ENCODE measurements at places on chromosomes 7 and 10. TPM values are rescaled to one million over a fixed set of nuclear protein-coding genes. Genes with fewer than 3 reads are reported as not detected.

- no peaks in the 10 kb centered on the region for H3K36me3 ChIP-seq
- no peak for DNase-seq
- H3K4me3 ChIP-seq, result no peak overlapping the region
- no peak overlapping the region for H3K27ac ChIP-seq
- H3K4me1 ChIP-seq, result no peaks in the 10 kb centered on the region
Measured at GRCh38 chr10:55019439-55019838, 218.4 kb upstream of the PCDH15 start.

The MPP7 gene
- total RNA-seq, result 17.5 TPM

- no peak overlapping the region for H3K27ac ChIP-seq
- peaks cover 2% of the 10 kb centered on the region for H3K4me1 ChIP-seq
- no peak overlapping the region for H3K4me3 ChIP-seq
- DNase-seq, result no peak
Measured at GRCh38 chr7:118420888-118421287, 196.4 kb downstream of the ANKRD7 start.

The CFAP69 gene
- total RNA-seq, result 12.0 TPM

The MYH16 gene
- total RNA-seq, result not detected

DNA sequence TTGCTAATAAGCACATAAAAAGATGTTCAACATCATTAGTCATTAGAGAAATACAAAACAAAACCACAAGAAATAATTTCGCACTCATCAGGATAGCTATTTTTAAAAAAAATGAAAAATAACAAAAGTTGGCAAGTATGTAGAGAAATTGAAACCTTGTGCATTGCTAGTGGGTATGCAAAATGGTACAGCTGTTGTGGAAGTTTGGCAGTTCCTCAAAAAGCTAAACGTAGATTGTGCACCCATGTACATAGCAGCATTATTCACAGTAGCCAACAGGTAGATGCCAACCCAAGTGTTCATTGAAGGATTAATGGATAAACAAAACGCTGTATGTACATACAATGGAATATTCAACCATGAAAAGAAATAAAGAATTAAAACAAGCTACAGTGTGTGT lies 35.3 kb upstream of the STARD3NL start:
- H3K27ac ChIP-seq, result no peak overlapping the region
- no peaks in the 10 kb centered on the region for H3K4me1 ChIP-seq
- DNase-seq, result no peak

DNA sequence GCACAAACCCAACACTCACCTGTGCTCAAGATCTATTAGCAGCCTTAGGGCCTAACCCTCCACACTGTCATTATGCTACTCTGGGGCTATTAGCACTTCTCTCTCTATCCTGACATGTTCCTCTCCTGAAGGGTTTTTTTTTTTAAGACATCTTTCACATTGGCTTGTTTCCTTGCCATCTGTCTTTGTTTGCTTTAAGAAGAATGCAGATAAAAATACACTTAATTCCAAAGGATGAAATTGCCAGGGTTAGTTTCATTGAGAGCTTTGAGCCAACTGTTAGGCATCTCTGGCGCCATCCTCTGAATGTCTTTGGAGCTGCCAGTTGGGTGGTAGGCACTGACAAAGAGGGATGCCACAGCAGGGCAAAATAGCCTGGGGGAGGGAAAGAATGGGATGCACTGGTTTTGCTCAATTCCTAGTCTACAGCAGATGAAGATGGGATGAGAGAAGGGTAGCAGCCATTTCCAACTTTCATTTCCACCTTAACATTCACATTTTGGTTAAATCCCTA lies 399.2 kb downstream of the SORCS1 start:
- H3K27ac ChIP-seq, result no peak overlapping the region
- H3K36me3 ChIP-seq, result no peaks in the 10 kb centered on the region
- DNase-seq, result no peak
- H3K4me1 ChIP-seq, result peaks cover 9% of the 10 kb centered on the region

GRCh38 chr10:68553138-68553537 lies 7.0 kb upstream of the TET1 start:
- H3K36me3 ChIP-seq, result no peaks in the 10 kb centered on the region
- H3K4me3 ChIP-seq, result no peak overlapping the region
- H3K4me1 ChIP-seq, result peaks cover 2% of the 10 kb centered on the region
- H3K27me3 ChIP-seq, result no peaks in the 10 kb centered on the region
- no peak for DNase-seq
- no peak overlapping the region for H3K27ac ChIP-seq

The AVPI1 gene
- total RNA-seq, result 4.3 TPM

The FAM149B1 gene
- total RNA-seq, result 35.3 TPM
